Kidney epithelial cell (primary cell): ENCODE measurements at places on chromosomes 6 and 20. TPM values are rescaled to one million over a fixed set of nuclear protein-coding genes. Genes with fewer than 3 reads are reported as not detected.

The TMEM74B gene
- 0.27 and 4.5 TPM in 2 replicates for total RNA-seq

The TBXT gene
- not detected in 2 replicates for total RNA-seq

The ANKRD66 gene
- total RNA-seq: not detected in 2 replicates

The HCRTR2 gene
- not detected in 2 replicates for total RNA-seq

The TRERF1 gene
- total RNA-seq: 0.75 and 1.4 TPM in 2 replicates
